ENCODE measurements at places on chromosomes 6 and 20. TPM values are rescaled to one million over a fixed set of nuclear protein-coding genes. Genes with fewer than 3 reads are reported as not detected.

GRCh38 chr6:154434662-154435061, 75.8 kb downstream of the CNKSR3 start:
- no peak for DNase-seq

GRCh38 chr6:143999406-143999805, 8.7 kb downstream of the PLAGL1 start:
- DNase-seq: no peak

DNA sequence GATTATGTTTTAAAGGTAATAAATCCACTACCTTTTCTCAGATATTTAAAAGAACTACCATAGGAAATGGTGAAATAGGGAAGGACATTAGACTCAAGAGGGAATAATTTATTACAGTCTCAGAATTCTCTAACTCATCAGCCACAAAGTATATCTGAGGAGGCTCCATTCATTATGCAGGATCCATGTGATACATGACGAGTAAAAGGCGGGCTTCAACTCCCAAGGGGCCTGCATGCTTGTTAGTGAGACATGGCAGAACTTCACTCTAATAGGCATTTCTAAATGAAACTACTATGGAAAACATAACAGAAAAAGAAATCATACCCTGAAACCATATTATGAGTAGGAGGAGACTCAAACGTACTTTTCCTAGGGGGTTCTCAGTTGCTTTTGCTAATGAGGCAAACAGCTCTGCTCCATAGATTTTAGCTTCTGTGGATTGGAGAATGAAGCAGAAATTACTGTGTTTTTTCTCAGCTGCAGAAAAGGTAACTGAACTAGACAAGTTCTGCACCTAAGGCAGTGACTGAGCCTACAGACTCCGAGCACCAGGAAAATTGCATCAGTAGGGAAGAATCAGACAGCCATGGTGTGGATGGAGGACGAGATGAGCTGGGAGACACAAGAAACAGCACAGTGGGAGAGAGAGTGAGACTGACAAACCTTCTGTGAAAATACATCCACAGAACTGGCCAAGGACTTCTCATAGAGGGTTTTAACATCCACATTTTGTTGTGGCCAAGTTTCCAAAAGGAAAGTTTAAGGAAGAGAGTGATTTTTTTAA, 254.6 kb upstream of the PRDM1 start:
- DNase-seq: no peak

GRCh38 chr6:14876778-14877613, 368.9 kb upstream of the JARID2 start:
- DNase-seq: peak; percentile 76

DNA sequence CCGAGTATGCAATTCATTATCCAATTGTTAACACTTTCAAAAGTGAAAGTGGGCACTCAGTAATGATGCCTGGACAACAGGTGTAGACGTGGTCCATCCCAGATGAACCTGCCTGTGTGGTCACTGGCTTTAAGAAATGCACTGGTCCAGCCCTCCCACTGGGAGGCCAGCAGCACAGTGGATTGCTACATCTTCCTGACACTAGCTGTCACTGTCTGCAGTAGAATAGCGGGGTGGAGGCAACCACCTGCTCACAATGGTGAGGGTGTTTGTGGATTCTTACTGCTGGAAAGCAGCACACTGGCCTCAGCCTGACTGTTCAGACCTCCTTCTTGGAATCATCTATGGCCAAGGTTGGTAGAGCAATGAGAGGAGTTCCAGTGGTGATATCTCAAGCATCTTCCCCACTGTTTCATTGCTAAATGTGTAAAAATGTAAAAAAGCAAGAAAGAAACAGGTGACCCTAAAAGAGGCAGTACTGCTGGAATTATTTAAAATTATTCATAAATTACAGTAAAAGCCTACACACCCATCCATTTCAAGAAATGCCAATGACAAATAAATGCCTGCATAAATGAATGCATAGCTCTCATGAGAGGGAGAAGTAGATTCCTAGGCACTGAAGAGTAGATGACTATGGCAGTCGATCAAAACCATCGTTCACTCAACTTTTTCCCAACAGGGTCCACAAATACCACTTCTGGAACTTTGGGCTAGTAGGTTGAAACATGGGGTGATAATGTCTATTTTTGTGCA, 228.0 kb upstream of the PLN start:
- no peak for DNase-seq

GRCh38 chr6:1851681-1852456, 242.2 kb downstream of the FOXC1 start:
- DNase-seq: no peak

- no peak for DNase-seq
Measured at GRCh38 chr6:322940-323729, 30.8 kb downstream of the DUSP22 start.

DNA sequence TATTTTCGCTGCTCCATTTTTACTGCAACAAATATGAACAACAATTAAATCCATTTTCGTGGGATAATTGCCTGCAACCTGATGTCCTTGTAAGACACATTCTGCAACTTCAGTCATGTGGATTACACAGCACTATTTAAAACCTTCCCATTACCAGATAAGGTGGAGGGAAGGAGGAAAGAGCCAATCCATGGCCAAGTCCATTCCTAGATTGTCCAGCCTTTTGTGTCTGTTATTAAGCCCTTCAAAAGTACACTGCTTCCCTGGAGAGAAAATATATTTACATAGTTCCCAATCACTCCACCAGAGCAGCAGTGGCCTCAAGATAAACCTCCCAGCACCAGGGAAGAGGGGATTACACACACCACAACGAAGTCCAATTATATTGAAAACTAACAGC, 347.9 kb downstream of the CDH26 start:
- no peak for DNase-seq

DNA sequence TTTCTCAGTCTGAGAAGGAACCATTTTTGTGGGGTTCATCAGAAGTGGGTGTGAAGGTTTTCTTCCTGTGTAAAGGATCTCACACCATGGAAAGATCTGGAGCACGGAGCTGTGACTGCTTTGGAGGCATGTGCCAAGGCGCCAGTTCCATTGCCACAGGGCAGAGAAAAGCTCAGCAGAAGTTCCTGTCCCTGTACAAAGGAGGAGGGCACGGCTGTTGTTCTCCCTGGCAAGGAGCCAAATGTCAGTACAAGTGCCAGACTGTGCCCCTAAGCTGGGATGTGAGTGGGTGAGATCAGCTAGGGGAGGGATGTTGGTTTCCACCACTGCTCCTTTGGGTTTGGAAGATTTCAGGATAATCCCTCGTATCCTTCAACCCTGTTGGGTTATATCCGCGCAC, 117.3 kb downstream of the CRYBG1 start:
- peak; percentile 41 for DNase-seq

DNA sequence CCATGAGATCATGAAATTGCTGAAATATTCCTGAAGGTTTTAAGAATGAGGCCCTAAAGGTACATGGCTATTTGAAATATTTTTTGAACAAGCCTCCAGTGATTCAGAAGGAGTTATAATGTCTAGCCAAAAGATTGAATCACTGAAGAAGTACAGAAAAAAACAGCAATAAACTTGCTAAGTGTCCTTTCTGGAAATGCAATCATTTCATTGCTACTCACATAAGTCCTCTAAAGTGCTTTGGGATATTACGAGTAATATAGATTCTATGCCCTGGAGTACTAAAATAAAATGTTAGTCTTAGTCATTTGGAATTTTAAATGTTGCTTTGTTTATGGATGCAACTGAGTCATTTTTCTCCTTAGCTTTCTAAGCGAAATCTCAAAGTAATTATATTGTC, 32.7 kb downstream of the CENPW start:
- DNase-seq: no peak

GRCh38 chr6:90413396-90413795, 116.8 kb upstream of the BACH2 start:
- DNase-seq: no peak

DNA sequence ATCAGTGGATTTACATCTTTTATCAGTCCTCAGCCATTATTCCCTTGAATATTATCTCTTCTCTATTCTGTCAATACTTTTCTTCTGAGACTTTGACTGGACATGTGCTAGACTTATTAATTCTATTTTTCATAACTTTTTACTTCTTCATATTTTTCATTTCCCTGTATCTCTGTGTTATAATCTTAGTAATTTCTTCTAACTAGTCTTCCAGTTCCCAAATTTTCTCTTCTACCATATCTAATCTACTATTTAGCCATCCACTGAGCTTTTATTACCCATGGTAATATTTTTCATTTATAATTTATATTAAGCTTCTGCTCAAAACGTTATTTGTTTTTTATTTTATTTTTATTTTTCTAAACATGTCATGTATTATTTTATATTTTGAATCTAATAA, 13.1 kb upstream of the FNDC1 start:
- no peak for DNase-seq

DNA sequence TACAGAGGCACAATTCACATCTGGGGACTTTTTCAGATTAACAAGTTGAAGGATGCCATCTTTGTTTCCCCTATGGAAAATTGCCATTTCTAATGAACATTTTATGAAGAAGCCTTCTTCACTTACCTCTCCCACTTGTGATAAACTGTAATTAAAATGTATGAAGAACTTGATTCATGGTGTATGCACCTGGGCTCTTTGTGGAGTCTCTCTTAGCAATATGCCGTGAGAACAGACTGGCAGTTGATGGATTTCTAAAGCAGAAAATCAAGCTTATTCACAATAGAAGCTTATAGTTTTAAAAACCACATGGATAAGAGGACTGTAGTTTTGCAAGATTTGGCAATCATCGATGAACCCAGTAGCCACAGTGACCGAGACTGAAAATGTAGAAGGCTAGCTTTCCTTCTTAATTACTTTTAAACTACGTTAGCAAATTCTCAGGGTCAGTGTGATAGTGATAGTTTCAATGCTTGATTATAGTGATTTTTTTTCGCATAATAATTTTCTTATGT, 270.6 kb downstream of the PRL start:
- no peak for DNase-seq

DNA sequence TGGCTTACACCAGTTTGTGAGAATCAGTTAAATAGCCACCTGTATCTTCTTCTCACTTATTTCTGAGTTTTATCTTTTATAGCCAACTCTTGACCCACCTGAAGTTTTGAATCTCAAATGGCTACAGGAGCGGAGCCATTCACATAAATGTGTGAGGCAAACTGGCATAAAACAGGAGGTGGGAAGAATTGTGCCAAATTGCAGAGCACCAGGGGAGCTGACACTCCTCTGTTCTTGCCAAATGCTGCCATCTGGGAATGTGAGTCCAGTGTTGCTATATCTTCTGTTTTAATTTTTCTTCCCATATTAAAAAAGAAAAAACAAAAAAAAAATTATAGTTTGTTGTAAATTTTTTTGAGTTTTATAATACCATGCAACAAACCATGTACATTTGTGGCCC, 17.0 kb upstream of the RNF146 start:
- no peak for DNase-seq

- no peak for DNase-seq
Measured at GRCh38 chr20:45392733-45393132, 14.6 kb upstream of the TP53TG5 start.

GRCh38 chr6:116405138-116405537, 34.4 kb downstream of the DSE start:
- DNase-seq: no peak

DNA sequence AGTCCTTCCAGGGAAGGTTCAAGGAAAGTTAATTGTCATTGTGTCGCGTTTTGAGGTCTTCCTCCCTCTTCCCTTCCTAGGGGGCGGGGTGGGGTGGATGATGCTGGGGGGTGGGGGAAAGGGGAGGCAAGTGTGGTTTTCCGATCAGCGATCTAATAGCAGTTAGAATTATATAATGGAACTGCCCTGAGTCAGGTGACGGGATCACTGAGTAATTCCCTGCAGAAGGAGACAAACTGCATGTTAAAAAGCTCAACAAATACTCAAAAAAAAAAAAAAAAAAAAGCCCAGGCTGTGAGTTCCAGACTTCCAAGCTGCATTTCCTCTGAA, 240.4 kb downstream of the PHACTR1 start:
- DNase-seq: no peak

DNA sequence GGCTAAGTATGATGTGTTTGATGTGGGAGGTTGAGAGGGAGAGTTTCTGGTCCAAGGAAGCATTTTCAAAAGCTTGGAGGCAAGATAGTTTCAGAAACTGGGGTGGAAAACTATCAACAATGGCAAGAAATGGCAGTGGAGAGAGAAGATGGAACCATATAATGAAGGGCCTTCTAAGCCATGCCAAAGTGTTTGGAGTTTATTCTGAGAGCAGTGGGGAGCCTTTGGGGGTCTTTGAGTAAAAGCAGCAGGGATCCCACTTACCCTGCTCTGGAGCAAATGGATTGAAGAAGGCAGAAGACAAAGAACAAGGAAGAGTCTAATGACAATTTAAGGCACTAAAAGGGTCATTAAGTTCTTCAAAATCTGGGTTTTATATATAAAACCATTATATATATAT, 538.9 kb downstream of the UTRN start:
- no peak for DNase-seq

GRCh38 chr6:31270788-31271640, 878 bp downstream of the HLA-C start:
- peak; percentile 66 for DNase-seq

DNA sequence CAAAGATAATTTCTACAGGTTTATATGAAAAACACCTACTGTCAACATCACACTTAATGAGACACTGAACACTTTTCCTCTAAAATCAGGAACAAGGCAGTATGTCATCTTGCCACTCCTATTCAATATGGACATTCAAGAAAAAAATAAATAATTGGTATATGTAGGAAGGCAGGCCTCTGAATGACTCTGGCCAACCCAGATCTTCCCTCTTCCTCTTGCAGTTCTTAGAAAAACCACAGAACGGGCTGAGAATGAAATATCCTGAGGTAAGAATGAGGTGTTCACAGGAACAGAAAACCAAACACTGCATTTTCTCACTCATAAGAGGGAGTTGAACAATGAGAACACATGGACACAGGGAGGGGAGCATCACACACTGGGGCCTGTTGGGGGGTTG, 1207.2 kb upstream of the CITED2 start:
- DNase-seq: no peak

DNA sequence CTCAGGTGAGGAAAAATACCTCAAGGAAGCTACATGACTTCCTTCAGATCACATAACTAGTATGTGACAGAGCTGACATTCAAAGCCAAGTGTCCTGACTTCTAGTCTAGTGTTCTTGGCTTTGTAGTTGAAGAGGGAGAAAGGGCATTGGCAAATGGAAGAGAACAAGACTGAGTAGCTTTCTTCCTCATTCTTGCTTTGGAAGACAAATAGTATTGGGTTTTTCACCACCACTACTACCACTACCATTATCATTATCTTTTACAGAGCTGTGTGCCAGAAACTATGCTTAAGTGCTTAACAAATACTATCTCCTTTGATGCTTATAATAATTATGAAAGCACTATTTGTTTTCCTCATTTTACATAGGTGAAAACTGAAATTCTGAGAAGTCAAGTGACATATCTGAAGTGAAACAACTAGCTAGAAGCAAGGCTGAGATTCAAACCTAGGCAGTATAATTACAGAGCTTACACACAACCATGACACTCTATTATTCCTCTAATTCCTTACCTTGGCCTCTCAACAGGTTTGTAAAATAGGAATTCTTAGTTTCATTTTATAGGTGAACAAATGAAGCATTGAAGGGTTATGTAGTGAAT, 6.8 kb downstream of the ACSS2 start:
- no peak for DNase-seq

GRCh38 chr20:58646703-58647102, 4.4 kb upstream of the STX16 start:
- no peak for DNase-seq

The PGC gene
- total RNA-seq: not detected

The SIRPB1 gene
- total RNA-seq: 2.6 TPM

The BPIFB2 gene
- not detected for total RNA-seq

The HSF2 gene
- total RNA-seq: 16.4 TPM

The C20orf204 gene
- 5.5 TPM for total RNA-seq

The RIMS1 gene
- total RNA-seq: not detected

The SLC22A3 gene
- total RNA-seq: not detected

The RIPPLY2 gene
- total RNA-seq: not detected

The FAM217A gene
- total RNA-seq: not detected

The ADGRF5 gene
- not detected for total RNA-seq
